Skeletal muscle cell (primary cell): ENCODE measurements at places on chromosomes 7 and 10.

GRCh38 chr10:131692176-131692575 lies 208.6 kb upstream of the PPP2R2D start:
- DNase-seq, result no peak

DNA sequence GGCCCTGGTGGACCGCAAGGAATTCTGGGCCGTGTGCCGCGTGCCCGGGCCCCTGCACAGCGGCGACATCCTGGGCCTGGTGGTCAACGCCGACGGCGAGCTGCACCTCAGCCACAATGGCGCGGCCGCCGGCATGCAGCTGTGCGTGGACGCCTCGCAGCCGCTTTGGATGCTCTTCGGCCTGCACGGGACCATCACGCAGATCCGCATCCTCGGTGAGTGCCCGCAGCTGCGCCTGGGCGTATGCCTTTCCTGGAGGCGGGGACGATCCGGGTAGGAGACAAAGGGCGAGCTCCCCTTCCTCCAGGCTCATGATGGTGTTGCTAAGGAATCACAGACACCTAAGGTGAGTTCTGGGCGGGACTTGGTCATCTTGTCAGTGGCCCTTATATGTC lies 91.5 kb downstream of the NEURL1 start:
- DNase-seq, result no peak

DNA sequence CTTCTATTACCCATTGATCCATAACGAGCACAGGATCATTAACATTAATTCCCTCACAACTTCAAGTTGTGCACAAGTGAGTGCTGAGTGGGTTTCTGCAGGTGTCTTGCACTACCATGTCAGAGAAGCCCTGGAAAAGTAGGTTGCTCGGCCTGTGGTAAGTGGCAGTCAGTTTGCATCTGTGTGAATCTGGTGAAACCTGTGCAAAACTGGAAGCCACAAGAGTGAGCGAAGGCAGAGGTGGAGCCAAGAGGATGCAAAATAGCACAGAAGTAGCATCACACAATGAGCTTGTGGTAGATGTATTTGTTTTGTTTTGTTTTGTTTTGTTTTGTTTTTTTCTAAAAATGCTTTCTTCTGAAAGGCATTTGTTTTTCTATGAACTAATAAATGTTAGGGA lies 181.5 kb downstream of the THSD7A start:
- DNase-seq, result no peak

DNA sequence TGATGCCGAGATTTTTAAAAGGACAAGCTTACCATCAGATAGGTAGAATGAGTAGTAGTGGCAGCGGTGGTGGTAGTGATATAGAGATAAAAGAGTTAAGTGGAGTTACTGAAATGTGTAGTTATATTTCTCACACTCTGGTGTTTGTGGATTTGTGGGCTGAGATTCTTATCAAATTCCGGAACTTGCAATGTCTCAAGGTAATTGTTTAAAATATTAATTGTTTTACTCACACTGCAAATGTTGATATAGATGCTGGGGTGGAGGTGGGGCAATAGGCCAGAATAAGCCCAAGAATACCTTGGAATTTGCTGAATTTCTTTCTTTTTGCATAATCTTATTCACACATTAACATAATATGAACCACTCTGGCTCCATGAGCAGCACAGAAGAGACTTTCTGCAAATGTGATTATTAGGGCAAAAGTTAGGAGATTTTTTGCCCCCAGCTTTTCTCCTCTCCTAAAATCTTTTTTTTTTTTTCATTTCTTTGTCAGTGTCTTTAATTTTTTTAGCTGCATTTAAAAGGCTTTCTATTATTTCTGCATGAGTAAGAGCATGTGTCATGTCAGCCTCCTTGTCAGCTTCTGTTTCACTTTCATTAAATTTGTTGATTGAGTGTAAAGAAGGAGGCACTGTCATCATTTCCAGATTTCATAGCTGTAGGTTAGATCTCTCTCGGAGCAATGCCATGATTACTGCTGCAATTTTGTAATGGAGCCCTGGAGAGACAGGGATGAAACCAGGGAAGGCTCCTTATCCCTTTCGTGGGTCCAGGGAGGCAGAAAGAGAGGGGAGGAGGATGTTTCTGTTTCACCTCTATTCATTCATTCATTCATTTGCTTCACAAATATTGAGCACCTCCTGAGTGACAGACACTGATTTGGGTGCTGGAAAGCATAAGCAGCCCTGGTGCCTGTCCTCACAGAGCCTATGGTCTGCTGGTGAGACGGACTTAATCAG lies 13.1 kb upstream of the SGMS1 start:
- no peak for DNase-seq

DNA sequence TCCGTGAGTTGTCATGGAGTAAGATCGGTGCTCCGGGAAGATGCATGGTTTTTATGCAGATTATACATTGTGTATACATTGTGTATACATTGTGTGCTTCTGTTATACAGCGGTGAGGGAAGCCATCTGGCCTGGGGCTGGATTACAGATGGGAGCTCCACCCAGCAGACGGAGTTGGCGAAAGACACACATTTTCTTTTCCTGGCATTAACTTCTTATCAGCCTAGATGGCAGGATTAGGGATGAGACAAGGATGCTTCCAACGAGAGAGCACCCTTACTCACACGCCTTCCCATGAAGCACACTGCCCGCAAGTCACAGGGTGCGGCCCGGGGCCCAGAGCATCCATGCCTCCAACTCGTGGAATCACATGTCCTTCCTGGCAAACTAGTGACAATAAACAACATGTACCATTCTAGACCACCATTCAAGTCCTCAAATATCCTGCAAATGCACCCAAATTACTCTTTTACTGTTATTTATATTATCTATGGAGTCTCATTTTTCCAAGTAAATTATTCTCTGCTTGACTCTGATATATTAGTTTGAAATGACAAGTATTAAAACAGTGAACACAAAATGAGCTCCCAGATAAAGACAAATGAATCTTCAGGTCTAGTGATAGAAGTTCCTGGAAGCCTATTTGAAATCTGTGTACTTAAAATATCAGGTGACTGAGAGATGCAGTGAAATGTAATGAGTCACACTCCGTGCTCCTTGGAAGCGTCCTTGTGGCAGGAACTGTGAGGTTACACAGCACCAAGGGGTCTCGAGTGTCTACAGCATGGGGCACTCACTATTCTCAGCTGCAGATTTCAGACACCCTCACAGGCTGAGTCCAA lies 29.8 kb upstream of the PPP2R2D start:
- DNase-seq, result no peak

DNA sequence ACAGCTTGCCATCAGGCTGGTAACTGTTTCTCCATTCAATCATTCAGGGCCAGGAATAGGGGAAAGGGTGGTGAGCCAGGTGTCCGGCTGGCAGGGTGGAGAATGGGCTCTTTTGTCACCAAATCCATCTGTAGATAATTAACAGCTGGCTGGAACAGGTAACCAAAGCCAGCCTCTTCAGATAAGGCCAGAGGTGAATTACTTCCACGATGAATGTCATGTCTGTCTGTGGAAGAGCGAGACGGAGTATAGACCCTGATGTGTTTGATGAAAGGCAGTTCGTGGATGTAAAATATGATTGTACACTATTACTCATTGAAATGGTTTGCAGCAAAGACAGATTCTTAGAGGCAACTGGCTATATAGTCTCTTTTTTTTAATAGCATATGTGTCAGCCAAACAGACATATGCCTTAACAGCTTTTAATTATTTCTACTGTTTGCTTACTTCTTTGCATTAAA lies 149.8 kb downstream of the KLF6 start:
- DNase-seq, result no peak

- no peak for DNase-seq
Observed at GRCh38 chr10:71059054-71059818, 153.1 kb upstream of the UNC5B start.

- no peak for DNase-seq
Observed at GRCh38 chr10:112082120-112082519, 101.4 kb downstream of the GPAM start.
